Myocyte (in vitro differentiated cells): ENCODE measurements at places on chromosomes 2 and 18. TPM values are rescaled to one million over a fixed set of nuclear protein-coding genes. Genes with fewer than 3 reads are reported as not detected.

NYAP2 gene
- total RNA-seq: 0.05 TPM in 1 of 2 replicates, not detected in the other

ALMS1 gene
- total RNA-seq: 18.4 and 23.4 TPM in 2 replicates

CCDC148 gene
- 0.26 and 0.29 TPM in 2 replicates for total RNA-seq

ARHGAP28 gene
- total RNA-seq: 14.7 and 17.8 TPM in 2 replicates

TRIM43 gene
- total RNA-seq: not detected in 2 replicates

ZAP70 gene
- total RNA-seq: 2.2 and 2.3 TPM in 2 replicates

ABCB11 gene
- 0.05 TPM in 1 of 2 replicates, not detected in the other for total RNA-seq

CHCHD5 gene
- total RNA-seq: 20.9 and 21.6 TPM in 2 replicates

SCRN3 gene
- total RNA-seq: 51.6 and 53.7 TPM in 2 replicates

TTN gene
- total RNA-seq: 1,034 and 1,448 TPM in 2 replicates

AGAP1 gene
- 15.5 and 17.3 TPM in 2 replicates for total RNA-seq

RFX8 gene
- total RNA-seq: 7.1 and 7.6 TPM in 2 replicates

AMER3 gene
- total RNA-seq: not detected in 2 replicates

ST3GAL5 gene
- 46.9 and 68.8 TPM in 2 replicates for total RNA-seq

SEMA4F gene
- total RNA-seq: 4.3 and 4.4 TPM in 2 replicates
